DMS 273 treated with DMSO at 0.1 percent for 48 hours (cell line): ENCODE measurements at places on chromosomes 11 and 22.

GRCh38 chr22:48653306-48653705 lies 1174.4 kb downstream of the BRD1 start:
- no peak for DNase-seq

DNA sequence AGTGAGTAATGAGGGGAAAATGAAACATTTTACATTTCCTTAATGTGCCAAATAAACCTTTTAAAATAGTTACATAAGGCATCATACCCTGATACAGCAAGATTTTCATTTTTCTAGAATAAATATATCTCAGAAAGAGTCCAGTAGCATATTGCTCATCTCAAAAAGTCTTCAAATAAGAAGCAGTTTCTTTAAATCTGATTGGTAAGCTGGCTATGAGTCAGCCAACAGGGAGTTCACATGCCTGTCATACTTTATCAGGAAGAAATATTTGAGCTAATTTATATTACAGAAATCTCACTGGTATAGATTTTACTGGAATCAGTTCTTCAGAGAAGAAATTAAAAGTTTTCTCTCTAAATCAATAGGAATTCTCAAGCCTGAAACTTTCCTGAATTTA lies 258.1 kb downstream of the C11orf87 start:
- DNase-seq: no peak

GRCh38 chr11:57095417-57095816 lies 86.3 kb upstream of the LRRC55 start:
- DNase-seq: no peak

- DNase-seq: no peak
Measured at GRCh38 chr11:72690166-72690565, 15.9 kb upstream of the PDE2A start.

DNA sequence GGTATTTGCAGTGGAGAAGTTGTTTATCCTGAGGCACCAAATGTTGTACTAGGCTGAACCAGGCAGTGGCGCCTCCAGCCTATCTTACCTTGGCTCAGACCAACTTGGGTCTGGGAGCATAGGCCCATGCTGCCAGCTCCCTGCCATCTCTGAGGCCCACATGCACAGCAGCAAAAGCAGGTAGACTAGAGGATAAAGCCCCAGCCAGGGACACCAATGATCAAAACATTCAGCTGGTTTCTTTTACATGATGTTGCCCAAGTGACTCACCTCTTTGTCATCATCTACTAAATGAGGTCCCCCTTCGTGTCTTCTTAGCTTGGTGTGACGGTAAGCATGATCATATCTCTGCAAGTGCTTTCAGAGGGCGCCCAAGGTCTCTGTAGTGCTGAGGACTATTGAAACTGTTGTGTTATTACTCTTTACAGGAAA lies 112.1 kb upstream of the DRD2 start:
- DNase-seq: no peak

- DNase-seq: no peak
Measured at GRCh38 chr11:14588681-14589080, 54.9 kb upstream of the PDE3B start.

- DNase-seq: no peak
Measured at GRCh38 chr22:45064313-45065278, 54.8 kb upstream of the PHF21B start.

GRCh38 chr11:78065203-78065602 lies 1.5 kb downstream of the THRSP start:
- DNase-seq: no peak

- no peak for DNase-seq
Measured at GRCh38 chr11:11782532-11783110, 59.2 kb upstream of the USP47 start.

DNA sequence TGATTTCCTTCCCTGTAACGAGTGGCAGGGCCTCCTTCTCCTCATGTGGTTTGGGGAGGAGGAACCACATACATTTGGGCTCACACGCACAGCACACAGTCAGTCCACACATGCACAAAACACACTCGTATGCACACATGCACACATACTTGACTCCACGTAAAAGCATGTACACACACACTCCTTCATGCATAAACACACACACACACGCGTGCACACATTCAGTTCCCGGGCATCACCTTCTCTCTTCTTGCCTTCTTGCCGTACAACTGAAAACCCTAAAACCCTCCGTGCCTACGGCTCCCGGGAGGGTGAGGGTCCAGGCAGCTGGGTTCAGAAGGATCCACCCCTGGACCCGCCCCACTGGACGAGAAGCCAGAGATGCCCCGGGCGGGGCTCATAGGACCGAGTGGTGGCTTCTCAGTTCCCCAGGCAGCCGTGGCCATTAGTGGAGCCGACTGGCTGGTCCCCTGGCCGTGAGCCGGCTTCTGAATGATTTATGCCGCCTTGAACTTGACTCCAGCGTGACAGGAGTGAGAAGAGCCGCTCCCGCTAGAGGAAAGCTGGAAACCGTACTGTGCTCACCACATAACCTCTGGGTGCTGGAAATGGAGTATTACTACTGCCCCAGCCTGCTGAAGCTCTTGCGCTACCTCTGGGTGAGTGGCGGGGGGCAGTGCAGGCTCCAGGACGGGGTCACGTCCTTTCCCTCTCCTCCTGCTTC lies 117.4 kb downstream of the KIAA1671 start:
- DNase-seq: no peak

- DNase-seq: no peak
Measured at GRCh38 chr22:38429499-38430068, 25.4 kb downstream of the KCNJ4 start.

- DNase-seq: no peak
Measured at GRCh38 chr11:134346101-134346975, 14.6 kb downstream of the GLB1L2 start.

DNA sequence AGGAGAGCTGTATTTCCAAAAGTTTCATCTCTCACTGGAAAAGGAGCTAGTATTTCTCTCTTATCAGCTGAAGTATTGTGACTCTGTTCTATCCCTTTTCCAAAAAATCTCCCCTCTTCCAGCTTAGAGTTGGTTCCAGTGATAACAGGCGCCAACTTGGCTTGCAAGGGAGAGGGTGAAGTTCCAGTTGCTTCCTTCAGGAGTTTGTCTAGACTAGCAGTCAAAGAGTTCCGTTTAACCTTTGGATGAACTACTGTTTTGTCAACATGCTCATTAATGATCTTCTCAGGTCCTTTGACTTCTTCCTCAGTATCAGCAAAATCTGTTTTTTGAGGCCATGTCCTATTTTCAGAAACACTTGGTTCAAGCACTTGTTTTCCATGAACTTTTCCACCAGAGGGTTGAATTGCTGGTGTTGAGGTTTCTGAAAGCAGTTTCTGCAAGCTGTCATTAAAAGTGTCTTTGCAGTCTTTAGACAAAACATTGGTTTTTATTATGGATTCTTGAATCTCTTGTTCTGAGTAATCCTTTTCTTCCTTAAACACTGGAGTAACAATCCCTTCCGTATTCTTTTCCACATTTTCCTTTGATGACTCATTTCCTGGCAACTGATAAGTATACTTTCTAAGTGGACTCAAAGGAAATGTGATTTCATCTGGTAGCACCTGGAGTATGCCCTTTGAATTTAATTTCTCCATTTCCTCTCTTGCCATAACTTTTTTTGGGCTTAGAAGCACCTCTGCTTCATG lies 39.7 kb upstream of the CCDC89 start:
- DNase-seq: no peak

GRCh38 chr11:57804466-57804865 lies 42.9 kb downstream of the CTNND1 start:
- DNase-seq: no peak

DNA sequence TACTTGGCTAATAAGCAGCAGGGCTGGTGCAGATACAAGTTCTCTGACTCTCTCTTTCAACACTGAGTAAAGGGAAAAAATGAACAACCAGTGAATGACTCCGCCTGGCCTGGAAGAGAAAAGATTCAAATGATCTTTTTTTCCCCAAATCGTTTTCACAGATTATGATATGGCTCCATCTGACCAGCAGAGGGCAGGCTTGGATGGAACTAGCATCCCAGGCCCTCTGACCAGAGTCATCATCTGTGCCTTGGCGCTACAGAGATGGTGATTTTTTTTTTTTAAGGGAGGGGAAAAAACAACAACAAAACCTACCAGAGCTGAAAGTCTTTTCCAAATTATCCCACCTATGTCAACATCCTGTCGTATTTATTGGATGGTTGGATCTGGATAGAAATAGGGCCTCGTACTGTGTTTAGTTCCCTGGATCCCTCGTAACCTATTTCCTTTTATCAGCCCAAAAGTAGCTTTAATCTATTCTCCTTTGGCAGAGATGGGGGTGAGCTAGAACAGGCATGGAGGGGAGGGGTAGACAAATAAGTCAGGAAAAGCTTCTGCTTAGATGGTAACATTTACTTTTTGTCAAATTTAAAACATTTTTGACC lies 69.7 kb downstream of the PRSS23 start:
- no peak for DNase-seq

GRCh38 chr11:85718991-85719807 lies 33.2 kb upstream of the CCDC89 start:
- peak; percentile 46 for DNase-seq

DNA sequence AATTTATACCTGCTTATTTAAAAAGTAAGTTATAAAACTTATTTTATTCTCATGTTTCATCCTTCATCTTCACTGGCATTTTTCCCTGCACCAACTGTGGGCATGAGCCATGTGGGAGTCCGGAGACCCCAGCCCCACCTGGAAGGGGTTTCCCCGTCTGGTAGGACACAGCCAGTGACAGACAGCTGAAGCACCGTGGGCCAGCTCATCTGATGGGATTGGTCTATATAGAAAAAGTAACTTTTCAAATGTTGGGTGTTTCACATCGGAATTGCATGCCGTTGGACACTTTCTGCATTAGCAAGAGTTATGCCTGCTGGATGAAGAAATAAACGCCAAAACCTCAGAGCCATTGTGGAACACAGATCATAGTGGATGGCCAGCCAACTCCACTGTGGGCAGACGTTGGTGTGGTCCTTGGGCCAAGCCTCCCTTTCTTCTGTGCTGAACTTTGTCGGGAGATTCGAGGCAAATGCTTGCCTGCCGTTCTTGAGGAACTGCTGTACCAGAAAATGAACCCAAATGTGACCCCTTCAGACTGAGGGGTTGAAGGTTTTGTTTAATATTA lies 1329.3 kb downstream of the TBC1D22A start:
- no peak for DNase-seq

DNA sequence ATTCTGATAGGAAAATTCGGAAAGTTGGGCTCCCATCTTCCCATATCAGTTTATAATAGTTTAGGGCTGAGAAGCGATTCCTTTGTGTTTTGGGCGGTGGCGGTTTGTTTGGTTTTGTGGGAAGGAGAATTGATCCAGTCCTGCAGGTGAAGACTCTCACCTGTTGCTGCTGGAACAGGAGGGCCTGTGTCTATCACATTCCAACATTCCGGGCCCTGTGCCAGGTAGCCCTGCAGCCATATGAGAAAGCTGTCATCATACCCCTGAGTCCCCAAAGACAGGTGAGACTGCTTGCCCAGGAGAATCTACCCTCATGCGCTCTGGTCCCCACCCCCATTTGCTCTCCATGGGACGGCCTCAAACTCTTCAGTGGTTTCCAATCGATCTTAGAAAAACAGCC lies 62.1 kb downstream of the TRAF6 start:
- DNase-seq: no peak

GRCh38 chr11:16891165-16891564 lies 123.0 kb downstream of the PLEKHA7 start:
- no peak for DNase-seq

DNA sequence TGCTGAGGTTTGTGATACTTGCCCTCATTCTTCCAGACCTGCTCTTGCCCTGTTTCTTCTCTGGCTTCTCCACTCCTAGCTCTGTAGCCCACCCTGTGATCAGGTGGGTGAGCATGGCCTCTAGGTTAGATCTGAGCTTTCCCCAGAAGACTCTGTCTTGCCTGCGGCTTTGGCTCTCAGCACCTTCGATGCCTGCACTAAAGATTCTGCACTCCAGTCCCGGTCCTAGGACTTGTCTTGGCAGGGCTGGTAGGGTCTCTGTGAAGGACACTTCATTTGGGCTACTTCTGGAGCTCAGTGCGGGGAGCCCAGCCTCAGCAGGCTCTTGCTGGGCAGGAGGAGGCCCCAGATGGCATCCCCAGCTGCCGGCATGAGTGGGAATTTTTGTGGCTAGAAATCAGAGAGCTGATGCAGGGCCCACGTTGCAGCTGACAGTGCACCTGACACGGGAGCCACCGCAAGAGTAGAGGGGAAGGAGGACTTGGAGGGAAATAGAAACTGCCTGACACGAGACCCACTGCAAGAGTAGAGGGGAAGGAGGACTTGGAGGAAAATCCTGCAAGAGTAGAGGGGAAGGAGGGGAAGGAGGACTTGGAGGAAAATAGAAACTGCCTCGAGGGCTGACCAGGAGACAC lies 226.9 kb upstream of the B3GAT1 start:
- DNase-seq: no peak

DNA sequence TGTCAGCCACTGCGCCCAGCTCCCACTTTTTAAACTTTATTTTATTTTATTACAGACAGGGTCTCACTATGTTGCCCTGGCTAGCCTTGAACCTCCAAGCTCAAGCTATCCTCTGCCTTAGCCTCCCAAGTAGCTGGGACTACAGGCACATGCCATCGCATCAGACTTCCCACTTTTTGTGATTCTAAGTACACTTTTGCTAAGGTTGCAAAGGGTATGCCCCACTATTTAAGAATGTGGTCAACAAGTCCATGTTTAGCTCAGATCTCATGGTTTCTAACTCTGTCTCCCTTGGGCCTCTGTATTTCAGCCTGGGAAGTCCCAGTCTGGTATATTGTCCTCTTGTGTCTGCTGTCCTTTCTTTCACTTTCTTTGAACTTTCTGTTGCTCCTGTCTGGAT lies 35.3 kb downstream of the EXPH5 start:
- no peak for DNase-seq

DNA sequence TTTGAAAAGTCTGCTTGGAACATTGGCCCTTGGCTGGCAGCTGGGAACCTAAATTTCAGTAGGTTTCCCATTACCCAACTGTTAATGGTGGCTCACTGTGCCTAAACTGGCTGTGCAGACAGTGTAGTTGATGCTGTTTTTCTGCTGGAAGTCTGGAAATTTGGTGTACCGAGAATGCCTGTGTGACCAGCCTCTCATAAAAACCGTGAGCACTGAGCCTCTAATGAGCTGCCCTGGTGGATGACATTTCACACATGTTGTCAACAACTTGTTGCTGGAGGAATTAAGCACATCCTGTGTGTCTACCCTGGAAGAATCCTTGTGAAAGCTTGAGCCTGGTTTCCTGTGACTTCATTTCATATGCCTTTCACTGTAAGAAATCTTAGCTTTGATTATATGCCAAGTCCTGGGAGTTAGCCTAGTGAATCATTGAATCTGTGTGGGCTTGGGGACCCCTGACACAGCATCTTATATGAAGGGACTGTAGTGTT lies 131.1 kb downstream of the LDLRAD3 start:
- DNase-seq: peak; percentile 6
